Activated CD4-positive, alpha-beta T cell treated with anti-CD3 and anti-CD28 coated beads for 36 hours (primary cell): ENCODE measurements at places on chromosomes 12 and 14. TPM values are rescaled to one million over a fixed set of nuclear protein-coding genes. Genes with fewer than 3 reads are reported as not detected.

Gene PAH
- total RNA-seq: not detected

Gene CLEC4E
- total RNA-seq: not detected

Gene IL26
- total RNA-seq: 1.1 TPM

Gene LMO3
- total RNA-seq: not detected

Gene TPH2
- not detected for total RNA-seq

Gene RBP5
- not detected for total RNA-seq

Gene OVCH1
- not detected for total RNA-seq

Gene RNF212B
- total RNA-seq: not detected

Gene PTPRQ
- total RNA-seq: not detected

DNA sequence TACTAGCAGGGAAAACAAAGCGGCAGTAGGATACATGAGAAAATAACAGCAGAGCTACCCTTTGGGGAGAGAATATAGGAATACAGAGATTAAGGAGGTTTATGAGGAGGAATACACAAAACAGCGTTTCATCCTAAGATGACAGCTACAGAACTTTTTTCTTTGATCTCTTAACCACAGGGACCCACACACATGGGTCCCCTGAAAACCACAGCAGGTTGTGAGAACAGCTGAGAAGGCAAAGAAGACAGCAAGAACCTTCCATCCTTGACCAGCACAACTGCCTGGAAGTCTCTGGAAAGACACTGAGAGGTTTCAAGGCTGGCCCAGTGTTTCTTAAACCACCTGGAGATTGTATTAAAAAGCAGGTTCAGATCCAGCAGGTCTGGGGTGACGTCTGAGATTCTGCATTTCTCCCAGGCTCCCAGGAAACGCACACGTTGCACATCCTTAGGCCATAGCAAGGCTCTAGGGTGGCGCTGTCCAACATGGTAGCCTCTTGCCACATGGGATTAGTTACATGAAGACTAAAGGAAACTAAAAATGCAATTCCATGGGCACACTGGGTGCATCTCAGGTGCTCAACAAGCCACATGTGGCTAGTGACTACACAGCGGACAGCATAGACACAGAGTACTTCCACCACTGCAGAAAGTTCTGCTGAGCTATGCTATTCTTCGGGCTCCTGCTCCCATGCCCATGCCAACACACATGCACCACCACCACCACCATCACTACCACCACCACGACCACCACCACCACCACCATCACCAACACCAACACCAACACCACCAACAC is 92.3 kb downstream of the FOXN3 start:
- DNase-seq: no peak

DNA sequence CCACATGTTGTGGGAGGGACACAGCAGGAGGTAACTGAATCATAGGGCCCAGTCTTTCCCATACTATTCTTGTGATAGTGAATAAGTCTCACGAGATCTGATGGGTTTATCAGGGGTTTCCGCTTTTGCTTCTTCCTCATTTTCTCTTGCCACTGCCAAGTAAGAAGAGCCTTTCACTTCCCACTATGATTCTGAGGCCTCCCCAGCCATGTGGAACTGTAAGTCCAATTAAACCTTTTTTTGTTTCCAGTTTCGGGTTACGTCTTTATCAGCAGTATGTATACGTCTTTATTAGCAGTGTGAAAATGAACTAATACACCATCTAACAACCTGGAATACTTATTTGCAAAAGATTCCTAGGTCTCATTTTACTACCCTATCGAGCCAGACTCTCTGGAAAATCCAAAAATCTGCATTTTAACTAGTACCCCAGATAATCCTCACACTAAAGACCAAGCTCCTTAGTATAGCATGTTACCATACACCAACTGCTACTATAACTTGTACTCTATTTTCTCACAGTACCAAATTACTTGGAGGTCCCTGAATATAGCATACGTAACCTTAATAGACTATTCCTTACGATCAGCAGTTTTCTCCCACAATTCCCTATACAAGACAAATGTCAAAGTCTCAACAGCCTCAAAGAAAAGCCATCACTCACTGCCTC is 11.5 kb downstream of the GTF2A1 start:
- DNase-seq: no peak

DNA sequence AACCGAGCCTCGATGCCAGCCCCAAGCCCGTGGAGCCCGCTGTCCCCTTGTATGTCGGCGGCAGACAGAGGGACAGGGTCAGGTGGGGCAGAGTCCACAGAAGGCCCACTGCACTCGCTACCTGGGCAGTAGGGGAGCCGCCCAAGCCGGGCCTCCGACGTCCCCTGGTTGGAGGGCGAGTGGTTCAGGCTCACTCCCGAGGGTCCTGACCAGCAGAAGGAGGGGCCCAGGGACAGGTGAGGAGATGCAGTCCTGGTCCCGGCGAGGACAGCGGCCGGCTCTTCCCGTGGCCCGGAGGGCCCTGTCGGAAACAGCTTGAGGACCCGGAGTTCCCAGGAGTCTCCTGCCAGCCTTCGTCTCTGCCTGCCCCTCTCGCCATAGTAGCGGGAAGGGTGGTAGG is 216.7 kb upstream of the SFSWAP start:
- no peak for DNase-seq

DNA sequence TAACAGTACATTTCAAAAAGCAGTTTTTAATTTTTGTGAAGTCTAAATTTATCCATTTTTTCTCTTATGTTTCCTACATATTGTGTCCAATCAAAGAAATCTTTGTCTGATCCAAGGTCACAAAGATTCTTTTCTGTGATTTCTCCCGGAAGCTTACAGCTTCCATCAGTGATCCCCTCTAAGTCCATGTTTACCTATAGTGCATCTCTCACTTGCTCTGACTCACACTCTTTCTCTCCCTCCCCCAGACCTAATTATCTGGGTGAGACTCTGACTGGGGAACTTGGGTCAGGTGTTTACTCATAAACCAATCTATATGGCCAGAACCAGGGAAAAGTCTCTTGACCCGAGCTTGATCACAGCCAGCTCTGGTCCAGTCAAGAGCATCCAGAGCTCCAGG is 224.4 kb downstream of the SPTSSA start:
- DNase-seq: no peak

DNA sequence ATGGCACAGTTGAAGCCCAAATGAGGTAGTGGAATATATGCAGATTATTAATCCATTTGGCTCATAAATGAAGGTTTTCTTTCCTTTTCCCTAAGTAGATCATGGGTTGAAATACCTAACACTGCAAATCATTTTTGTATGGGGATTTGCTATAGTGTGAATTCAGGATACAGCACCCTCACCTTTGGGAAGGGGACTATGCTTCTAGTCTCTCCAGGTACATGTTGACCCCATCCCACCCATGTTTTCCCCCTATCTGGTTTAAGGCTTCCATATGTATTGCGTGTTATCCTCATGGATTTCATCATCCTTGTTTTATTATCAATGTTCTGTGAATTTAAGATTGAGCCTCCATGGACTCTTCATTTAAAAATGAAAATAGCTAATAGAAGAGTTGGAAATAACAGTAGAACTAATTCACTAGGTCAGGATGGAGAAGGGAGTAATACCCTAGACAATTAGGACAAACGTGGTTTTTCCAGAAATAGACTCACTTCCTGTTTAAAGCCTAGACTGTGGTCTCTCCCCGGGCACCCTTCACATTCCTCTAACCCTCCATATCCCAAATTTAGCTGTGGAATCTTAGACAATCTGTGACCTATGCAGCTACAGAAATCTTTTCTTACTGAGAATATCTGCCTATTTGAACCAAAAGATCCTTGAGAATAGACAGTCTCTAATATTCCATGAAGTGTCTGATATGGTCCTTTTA is 56.5 kb downstream of the DAD1 start:
- no peak for DNase-seq

DNA sequence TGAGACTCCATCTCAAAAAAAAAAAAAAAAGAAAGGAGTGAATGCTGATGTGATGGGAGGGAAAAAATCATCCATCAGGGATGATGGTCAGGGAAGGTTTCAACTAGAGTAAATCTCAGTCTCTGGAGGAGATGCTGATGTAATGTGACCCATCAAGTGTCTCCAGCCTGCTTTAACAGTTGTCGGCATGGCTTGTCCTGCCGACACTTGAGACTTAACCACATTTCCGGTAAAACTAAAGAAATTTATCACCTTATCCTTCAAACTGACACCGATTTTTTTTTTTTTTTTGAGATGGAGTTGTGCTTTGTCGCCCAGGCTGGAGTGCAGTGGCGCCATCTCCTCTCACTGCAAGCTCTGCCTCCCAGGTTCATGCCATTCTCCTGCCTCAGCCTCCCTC is 21.5 kb upstream of the ANAPC5 start:
- no peak for DNase-seq

DNA sequence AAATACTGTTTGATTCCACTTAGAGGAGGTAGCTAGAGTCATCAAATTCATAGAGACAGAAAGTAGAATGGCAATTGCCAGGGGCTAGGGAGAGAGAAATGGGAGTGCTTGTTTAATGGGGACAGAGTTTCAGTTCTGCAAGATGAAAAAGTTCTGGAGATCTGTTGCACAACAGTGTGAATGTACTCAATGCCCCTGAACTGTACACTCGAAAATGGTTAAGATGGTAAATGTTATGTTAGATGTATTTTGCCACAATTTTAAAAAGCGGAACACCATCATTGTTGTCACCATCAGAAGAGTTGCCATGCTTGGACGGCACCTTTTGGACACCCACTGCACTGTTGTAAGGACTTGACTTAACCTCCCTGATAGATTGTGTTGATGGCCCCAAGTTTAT is 106.9 kb downstream of the SCARB1 start:
- DNase-seq: no peak

- no peak for DNase-seq
Observed at GRCh38 chr12:130480887-130481286, 143.2 kb downstream of the PIWIL1 start.

GRCh38 chr12:92506460-92506859 is 196.3 kb upstream of the PLEKHG7 start:
- DNase-seq: no peak

- no peak for DNase-seq
Observed at GRCh38 chr12:7100239-7100638, 8.0 kb upstream of the C1R start.

DNA sequence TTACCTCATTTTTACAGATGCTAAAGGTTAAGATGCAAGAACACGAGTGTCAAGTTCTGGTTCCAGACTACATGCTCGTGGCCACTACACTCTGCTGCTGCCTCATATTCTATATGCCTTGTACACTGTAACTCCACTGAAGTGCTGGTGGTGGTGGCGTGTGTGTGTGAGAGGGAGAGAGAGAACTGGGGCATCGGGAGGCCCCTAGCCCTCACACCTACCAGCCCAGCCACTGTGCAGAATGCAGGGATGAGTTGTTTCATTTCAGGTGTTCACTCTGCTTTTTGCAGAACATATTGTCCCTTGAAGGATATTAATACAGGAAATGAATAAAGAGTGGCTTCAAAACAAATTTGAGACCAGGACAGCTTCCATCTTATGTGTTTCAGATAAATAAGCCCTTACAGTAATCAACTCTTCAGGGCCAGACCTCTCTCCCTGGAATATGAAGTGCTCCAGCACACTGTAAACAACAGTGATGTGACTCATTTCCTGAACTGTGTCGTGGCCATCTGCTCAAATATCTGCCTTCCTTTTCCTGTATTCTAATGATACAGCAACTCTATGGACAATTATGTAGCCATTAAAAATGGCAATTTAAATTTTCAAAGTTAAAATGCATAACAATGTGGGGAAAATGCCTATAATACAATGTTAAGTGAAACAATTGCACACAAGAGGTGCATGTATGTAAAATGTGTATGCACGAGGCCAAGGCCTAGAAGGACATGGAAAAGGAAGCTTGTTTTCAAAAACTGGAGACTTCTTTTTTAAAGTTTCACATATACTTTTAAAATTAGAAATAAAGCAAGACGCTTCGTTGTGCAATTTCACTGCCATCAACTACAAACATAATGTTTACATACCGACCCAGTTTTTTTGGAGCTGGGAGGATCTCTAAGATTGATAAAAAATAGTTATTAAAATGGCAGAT is 215.4 kb downstream of the PELI2 start:
- DNase-seq: no peak

DNA sequence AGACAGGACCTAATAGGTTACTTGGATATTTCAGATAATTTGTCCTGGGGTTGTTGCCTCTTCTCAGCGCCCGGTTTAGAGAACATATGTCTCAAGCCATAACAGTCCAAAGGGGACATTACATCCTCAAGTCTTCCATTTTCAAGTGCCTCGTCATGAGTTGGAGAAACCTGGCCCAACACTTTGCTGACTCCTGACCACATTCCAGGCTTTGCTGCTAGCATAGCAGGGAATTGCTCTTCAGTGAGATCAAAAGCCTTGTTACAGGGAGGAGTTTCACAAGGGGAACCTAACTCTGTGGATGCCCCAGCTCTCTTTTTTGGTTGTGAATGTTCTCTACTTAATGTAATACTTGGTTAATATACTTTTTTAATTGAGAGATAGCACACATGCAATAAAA is 8.2 kb upstream of the MMP19 start:
- no peak for DNase-seq

- no peak for DNase-seq
Observed at GRCh38 chr12:120247621-120248030, 17.9 kb downstream of the PXN start.

DNA sequence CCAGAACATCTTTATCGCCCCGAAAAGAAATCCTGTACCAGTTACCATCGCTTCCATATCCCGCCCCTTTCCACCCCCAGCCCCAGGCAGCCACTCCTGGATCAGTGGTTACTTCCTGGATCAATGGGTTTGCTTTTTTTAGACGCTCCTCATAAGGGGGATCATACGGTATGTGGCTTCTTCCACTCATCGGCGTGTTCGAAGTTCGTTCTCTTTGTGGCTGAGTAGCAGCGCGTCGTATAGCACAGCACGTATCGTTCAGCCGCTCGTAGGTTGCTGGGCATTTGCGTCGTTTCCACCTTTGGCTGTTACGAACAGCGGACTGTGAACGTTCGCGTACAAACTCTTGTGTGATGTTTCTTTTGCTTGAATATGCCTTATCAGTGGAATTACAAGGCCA is 1.8 kb downstream of the NOC4L start:
- no peak for DNase-seq

- DNase-seq: peak; percentile 33
Observed at GRCh38 chr12:56723889-56724700, 1.0 kb downstream of the NACA start.

GRCh38 chr12:53973236-53974042 is 513 bp downstream of the HOXC11 start:
- peak; percentile 34 for DNase-seq

DNA sequence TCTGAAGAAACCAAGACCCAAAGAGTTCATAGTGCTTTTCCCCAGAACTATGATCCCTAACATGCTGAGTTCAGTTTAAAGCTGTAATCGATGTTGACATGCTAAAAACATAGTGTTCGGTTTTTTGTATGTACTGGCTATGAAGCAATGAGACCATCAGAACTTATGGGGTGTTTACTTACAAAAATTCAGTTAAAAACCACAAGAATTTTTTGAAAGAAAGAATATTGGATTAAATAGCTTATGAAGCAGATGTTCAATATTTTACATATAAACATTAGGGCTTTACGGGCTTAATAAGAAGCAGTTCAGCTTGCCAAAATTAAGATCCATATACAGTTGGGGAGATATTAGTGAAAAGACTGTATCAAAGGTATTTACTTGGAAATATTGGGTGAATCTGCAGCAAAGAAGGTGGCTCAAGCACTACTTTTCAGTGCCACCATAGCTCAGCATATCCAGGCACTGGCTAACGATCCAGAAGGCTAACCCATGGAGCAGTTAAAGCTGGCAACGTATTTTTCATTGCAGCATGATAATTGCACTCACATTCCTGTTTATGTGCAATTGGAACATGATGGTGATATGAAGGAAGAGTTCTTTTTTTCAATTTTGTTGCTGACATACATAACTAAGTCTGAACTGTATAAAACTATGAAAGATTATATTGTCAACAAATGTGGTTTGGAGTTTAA is 125.9 kb downstream of the EFCAB11 start:
- DNase-seq: no peak
